Brain (organoid and tissue), 16 donors: ENCODE measurements at places on chromosomes 4 and X. TPM values are rescaled to one million over a fixed set of nuclear protein-coding genes. Genes with fewer than 3 reads are reported as not detected.
A peak's percentile ranks its signal among the peaks of the same experiment; 100 is the strongest.

- DNase-seq: no peak
These were observed 137.8 kb upstream of the GPR101 start for GRCh38 chrX:137171626-137172025.

- no peak for DNase-seq
These were observed 25.0 kb downstream of the RFC1 start for GRCh38 chr4:39341075-39341725.

DNA sequence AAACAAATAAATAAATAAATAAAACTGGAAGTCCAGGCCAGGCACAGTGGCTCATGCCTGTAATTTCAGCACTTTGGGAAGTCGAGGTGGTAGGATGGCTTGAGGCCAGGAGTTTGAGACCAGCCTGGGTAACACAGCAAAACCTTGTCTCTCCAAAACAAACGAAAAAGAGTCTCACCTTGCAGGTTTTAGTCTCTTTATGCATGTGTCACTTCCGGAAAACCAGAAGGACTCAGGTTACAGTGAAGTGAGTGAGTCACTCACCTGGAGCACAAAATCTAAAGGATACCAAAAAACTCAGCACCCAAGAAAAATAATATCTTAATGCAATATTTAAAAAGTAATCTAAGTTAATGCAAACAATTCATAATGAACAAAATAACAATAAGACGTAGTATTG is 20.1 kb upstream of the SLC34A2 start:
- DNase-seq: no peak

GRCh38 chrX:125782184-125782583 is 383.9 kb downstream of the DCAF12L2 start:
- no peak for DNase-seq

Gene PPP1R2C
- polyA plus RNA-seq: not detected

DNA sequence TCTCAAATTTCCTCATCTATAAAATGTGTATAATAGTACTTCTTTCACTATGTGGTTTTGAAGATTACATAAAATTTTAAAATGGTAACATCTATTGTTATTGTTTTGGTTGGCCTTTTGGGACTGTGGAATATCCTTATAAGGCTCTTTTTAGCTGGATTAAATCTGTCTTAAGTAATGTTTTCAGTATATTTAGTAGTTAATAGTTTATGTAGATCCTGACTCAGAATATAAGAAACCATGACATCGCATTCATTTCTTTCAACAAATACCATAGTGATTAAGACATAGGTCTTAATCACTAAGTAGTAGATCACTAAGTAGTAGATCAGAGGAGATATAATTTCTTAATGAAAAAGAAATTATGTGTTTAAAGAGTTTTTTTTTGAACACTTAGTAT is 48.5 kb downstream of the MRPL1 start:
- no peak for DNase-seq

DNA sequence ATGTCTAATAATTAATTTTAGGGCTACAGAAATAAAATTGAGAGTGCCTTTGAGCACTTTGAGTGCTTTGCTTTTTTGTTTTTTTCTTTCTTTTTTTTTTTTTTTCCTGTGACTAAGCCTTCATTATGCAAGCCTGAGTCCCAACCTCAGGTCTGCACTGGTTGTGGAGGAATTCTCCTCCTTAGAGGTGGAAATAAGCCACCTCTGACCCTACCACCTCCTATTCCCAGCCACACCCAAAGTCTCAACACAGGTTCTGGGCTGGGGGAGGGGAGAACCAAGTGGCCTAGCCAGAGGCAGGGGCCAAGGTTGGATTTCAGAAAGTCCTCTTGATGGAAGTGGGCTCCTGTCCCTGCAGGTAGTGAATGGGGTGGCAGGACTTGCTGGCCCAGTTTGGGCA is 180.2 kb downstream of the ARAP2 start:
- DNase-seq: no peak

Gene PNMA6F
- 1.1 TPM for polyA plus RNA-seq

DNA sequence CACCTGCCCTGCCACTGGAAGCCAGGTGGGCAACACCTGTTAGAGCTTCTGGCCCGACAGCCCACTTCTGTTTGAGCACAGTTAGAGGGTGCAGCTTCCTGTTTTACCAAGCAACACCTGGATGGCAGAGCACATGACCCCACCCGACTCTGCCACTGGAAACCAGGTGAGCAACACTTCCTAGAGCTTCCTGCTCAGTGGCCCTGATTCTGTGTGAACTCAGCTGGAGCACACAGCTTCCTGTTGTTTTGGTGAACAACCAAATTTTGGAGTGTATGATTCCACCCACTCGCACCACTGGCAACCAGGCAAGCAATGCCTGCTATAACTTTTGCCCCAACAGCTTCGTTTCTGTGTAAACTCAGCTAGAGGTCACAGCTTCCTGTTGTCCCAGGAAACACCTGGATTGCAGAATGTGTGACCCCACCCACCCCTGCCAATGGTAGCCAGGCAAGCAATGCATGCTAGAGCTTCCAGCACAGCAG is 163.8 kb upstream of the KLF8 start:
- DNase-seq: no peak

DNA sequence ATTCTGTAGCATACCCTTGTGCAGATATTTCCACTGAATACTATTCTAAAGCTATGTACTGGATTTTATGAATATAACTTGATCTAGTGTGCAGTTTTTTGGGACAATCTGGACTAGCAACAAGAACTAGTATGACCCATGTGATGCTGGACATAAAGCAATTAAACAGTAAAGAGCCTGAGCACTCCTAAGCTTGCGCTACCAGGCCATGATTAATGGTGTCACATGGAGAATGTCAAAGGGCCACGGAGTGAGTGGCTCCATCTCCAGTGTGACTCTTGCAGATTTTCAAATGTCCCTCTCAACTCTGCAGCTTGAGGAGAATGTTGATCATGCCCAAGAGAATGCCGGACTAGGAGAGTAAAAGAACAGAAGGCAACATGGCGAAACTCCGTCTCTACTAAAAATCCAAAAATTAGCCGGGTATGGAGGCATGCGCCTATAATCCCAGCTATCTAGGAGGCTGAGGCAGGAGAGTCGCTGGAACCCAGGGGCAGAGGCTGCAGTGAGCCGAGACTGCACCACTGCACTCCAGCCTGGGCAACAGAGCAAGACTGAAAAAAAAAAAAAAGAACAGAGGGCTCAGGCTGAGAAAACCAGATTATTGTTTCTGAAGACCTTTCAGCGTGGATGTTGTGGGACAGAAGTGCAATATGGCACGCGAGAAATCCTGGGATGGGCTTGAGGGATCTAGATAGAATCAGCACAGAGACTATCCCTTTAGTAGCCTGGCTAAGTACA is 45.0 kb downstream of the TIGD2 start:
- no peak for DNase-seq

GRCh38 chr4:110510955-110511544 is 35.1 kb downstream of the ENPEP start:
- DNase-seq: peak; percentile 85
